Renal cortical epithelial cell (primary cell): ENCODE measurements at places on chromosomes 2 and 18. TPM values are rescaled to one million over a fixed set of nuclear protein-coding genes. Genes with fewer than 3 reads are reported as not detected.

KLHL29 gene
- 4.0 and 12.2 TPM in 2 replicates for total RNA-seq

GRCh38 chr18:57018845-57019244 lies 128.0 kb upstream of the BOD1L2 start:
- peak; percentile 47 for DNase-seq

- no peak for DNase-seq
These were observed 141.9 kb downstream of the HAUS1 start for GRCh38 chr18:46246101-46246500.

GRCh38 chr2:161983866-161984265 lies 90.1 kb downstream of the DPP4 start:
- peak; percentile 11 for DNase-seq

NETO1 gene
- total RNA-seq, result 0.89 and 4.9 TPM in 2 replicates

DNA sequence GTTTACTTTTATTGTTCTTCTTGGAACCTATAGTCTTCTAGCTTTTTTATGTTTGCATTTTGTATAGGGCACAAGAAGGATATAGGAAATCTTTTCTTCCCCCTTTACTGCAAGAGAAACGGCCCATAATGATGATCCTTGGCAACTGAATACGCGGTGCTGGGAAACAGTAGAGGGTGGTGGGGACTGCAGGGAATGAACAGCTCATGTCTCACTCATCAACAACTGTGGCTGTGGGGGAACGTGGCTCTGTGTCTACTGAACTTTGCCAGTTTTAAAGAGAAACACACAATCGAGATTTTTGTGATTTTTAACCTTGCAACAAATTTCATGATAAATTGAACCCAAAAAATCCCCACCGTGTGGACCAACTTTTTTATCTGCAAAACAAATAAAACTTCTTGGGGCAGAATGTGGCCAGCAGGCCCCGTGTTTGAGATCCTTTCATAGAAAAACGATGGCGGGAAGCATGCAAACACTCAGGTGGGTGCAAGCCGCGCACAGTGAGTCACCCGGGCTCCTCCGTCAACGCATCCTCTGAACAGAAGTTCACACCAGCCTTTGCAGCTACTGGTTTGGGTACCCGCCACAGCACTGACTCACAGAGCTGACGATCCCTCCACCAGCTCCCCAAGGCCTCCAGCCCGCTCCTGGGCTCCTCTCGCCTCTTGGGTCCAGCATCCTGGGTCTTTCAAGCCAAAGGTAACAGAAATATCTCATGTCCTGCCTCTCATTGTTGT lies 149.3 kb downstream of the COL6A3 start:
- DNase-seq, result no peak

DNA sequence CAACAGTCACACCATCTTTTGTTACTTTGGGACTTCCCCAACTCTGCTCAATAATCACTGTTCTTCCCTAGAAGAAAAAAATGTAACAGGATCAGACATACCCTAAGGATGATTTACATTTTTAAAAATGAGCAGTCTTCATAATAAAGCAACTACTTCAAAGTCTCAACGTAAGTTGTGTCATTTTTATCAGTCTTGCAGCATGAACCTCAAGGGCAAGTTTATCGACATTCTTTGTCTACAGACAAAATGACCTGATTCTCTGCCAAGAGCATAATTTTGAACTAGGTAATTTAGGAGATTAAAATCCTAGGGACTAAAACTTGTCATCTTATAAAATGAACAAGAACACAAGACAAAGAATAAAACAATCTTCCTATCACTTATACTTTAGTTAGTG lies 2.3 kb downstream of the HSPD1 start:
- no peak for DNase-seq

UGT1A8 gene
- 0.35 TPM in 2 replicates for total RNA-seq

- DNase-seq, result no peak
These were observed 6.5 kb upstream of the STAMBP start for GRCh38 chr2:73822276-73822675.

- peak; percentile 1 for DNase-seq
These were observed 91.5 kb downstream of the GALNT13 start for GRCh38 chr2:153963256-153963655.

GRCh38 chr2:215556979-215557378 lies 121.1 kb upstream of the FN1 start:
- DNase-seq, result peak; percentile 23

DNA sequence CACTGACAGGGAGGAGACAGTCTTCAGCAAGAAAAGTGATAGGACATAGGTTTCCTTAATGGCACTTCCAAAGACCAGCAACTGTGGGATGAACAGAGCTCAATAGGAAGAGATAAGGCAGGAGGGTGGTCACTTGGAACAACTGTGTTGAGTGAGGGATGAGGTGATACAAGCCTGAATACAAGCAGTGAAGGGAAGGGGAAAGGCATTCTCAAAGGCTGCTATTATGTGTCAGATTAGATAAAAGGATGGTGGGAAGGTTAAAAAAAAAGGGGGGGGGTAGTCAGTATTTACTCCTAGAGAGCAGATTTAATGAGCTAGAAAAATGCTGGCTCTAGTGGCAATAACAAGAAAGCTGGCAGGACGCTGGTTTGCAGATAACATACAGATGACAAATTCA lies 25.7 kb downstream of the CCBE1 start:
- DNase-seq, result no peak

AGPS gene
- total RNA-seq, result 81.1 and 95.4 TPM in 2 replicates

LBX2 gene
- total RNA-seq, result 0.99 and 1.0 TPM in 2 replicates

GRCh38 chr2:88059979-88060906 lies 4.7 kb upstream of the KRCC1 start:
- DNase-seq, result peak; percentile 59

DNA sequence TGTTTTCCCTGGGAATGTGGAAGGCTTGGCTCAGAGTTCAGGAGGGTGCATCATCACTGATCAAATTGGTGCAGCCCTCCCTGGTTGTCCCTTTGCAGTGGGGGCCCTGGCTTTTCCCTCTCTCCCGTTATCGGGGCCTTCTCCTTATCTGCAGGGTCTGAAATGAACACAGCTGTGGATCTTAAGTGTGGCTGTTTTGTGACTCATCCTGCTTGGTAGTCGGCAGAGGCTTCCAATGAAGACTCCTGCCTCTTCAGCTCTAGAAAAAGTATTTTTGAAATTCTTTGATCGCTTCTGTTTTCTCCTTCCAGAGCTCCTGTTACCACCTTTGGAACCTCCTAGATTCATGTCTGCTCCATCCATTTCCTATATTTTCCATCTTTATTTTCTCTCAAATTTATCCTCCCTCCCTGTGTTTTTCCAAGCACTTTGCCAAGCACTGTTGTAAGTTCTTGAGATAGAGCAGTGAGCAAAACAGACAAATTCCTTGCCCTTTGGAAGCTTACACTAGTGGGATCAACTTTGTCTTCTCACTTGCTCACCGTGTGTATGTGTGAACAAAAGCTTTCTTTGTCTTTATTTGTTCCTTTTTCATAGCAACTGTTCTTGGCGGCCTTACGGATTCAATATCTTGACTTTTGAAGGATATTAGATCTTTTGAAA lies 45.7 kb downstream of the RALB start:
- no peak for DNase-seq

UGT1A3 gene
- 0.17 and 4.1 TPM in 2 replicates for total RNA-seq

- DNase-seq, result no peak
These were observed 18.2 kb downstream of the BIN1 start for GRCh38 chr2:127088706-127089105.

MC2R gene
- total RNA-seq, result not detected in 2 replicates

- peak; percentile 57 for DNase-seq
These were observed 2.4 kb downstream of the MARS2 start for GRCh38 chr2:197707316-197708213.

TCF7L1 gene
- total RNA-seq, result 0.52 and 1.4 TPM in 2 replicates

- DNase-seq, result no peak
These were observed 983.6 kb upstream of the ZEB2 start for GRCh38 chr2:145503511-145503910.

AQP12B gene
- total RNA-seq, result not detected in 2 replicates

DNA sequence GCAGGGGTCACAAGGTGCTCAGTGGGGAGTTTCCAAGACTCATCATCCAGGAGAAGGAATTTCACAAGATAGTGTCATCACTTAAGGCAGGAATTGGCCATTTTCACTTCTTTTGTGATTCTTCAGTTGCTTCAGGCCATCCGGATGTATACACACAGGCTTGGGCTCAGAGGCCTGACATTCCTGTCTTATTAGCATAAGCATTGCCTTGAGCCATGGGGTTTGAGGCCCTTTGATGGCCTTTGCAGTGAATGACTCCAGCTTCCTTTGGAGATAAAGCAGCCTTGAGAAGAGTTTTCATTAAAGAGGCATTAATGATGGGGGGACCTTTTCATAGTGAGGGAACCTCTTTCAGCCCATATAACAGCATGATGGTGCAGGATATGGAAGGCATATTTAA lies 366.0 kb upstream of the CNTNAP5 start:
- DNase-seq, result no peak

CRYGD gene
- not detected in 2 replicates for total RNA-seq

GRCh38 chr18:25425024-25425423 lies 73.1 kb upstream of the ZNF521 start:
- no peak for DNase-seq

DNA sequence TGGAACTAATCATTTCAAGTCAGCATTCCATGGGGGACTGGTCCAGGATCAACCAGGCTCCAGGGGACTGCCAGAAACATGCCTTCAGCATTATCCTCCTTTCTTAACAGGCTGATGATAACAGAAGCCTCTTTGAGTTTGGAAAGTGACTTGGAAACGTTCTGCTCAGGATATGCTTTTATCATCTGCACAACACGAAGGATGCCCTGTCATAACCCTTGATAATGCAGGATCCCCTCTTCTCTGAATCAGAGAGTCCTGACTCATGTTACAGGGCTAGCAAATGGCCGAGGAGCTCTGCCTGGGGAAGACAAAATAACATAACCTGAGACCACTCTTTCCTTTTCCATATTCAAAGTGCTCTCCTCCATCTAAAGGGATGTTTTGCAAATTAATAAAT lies 6.7 kb downstream of the SCYGR3 start:
- no peak for DNase-seq

DNA sequence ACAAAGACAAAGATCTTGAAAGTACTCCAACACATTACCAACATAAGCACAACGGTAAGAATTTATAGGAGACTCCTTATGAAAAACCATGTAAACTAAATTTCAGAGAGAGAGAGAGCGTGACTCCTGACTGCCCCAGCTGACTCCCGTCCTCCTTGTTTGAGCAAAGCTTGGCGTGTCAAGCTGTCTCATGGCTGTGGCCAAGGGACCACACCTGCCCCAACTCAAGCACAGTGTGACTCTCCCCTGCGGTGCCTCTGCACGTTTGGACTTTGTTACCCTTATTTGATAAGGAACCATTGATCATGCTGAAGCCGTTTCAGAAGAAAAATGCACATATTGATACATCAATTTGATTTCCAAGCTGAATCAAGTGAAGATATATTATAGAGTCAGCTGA lies 124.8 kb downstream of the COL6A3 start:
- no peak for DNase-seq

- DNase-seq, result no peak
These were observed 59.2 kb upstream of the DSG1 start for GRCh38 chr18:31258789-31259188.

DNA sequence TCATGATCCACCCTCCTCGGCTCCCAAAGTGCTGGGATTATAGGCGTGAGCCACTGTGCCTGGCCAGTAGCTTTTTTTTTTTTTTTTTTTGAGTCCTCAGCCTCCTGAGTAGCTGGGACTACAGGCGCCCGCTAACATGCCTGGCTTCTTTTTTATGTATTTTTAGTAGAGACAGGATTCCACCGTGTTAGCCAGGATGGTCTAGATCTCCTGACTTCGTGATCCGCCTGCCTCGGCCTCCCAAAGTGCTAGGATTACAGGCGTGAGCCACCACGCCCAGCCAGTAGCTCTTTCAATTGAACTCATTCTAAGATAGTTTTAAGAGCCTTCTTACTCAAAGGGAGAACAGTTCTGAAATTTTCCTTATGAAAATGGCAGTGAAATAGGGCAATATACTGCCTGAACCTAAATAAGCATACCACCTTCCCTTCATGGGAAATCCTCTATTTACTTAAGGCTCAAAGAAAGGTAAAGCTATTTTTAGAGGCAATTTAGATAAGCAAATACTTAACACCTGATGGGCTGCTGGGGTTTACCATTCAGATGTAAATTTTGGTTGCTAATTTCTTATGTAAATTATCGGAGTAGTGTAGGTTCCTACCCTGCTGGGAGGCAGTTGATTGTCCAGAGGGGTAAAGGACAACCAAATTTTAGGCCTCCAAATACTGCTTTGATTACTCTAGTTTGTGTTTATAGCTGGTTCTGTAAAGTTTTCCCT lies 144.7 kb downstream of the GREB1L start:
- no peak for DNase-seq

DNA sequence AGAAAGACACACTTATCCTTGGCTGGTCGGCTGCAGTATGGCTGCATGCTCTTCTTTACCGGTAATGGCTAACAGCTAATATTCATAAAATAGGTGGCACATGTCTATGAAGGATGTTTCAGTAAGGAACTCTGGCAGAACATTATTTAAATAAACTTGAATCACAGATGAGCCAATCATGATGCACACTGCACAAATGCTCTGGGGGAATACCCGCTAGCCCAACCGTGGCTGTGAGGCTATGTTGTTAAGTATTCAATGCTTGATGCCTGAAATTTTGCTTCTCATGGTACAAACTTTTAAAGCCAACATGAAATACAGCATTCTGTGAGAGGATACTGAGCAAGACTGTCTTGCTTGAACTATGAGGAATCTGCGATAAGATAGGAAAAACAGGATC lies 505.8 kb downstream of the ZEB2 start:
- no peak for DNase-seq

PLGLB2 gene
- 1.3 TPM in 1 of 2 replicates, not detected in the other for total RNA-seq

GRCh38 chr2:10306901-10307463 lies 4.3 kb downstream of the HPCAL1 start:
- no peak for DNase-seq

SPP2 gene
- not detected in 2 replicates for total RNA-seq

RSAD2 gene
- 0.20 and 12.0 TPM in 2 replicates for total RNA-seq

GRCh38 chr2:120682654-120683053 lies 53.0 kb upstream of the GLI2 start:
- DNase-seq, result no peak

GRCh38 chr2:173148520-173148919 lies 72.9 kb downstream of the MAP3K20 start:
- no peak for DNase-seq
